ENCODE measurements at places on chromosomes 7 and 10.
A peak's percentile ranks its signal among the peaks of the same experiment; 100 is the strongest.

DNA sequence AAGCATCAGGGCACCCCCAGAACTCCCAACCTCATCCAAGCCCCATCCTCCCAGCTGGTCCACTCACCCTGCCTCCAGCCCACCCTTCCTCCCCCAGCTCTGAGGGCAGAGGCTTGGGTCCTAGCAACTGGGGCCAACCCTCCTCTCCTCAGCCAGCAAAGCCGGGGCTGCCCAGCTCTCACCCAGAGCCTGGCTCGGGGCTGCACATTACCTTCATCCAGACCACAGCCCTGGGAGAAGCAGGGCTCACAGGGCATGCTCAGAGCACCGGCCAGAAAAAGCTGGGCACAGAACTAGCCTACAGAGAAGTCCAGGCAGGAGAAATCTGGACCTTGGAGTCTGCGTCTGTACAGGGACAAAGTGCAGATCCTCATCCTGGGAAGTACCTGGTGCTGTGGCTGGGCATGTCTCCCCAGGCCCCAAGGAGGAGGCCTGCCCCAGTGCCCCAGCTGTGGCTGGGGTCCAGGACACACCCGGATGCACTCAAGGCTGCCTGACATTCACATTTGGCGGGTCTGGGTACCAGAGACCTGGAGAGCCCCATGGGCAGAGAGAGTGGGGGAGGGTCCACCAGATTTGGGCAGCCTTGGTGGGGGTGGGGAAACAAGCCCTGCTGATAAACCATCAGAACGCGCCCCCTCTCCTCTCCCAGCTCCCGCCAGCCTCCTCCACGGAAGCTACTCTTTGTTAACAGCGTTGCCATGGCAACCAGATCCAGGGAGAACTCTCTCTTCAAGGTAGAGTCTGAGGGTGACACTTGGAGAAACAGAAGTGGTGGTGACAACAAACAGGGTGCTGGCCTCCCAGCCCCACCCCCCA is 5.1 kb downstream of the RASGEF1A start:
- DNase-seq = peak; percentile 21

DNA sequence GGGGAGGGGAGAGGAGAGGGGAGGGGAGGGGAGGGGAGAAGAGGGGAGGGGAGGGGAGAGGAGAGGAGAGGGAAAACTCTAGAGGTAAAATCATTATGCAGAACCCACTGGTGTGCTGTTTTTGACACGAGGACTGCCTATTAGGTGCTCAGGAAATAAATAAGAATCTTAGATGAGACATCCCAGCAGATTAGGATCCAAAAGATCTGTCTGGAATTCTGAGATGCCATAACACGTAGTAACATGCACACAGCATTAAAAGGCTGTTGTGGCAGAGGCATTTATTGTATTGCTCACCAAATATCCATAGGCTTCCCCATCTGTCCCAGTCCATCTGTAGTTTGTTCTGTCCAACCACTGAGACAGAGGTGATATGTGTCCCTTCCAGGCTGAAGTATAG is 40.8 kb upstream of the KMT2E start:
- DNase-seq = no peak

DNA sequence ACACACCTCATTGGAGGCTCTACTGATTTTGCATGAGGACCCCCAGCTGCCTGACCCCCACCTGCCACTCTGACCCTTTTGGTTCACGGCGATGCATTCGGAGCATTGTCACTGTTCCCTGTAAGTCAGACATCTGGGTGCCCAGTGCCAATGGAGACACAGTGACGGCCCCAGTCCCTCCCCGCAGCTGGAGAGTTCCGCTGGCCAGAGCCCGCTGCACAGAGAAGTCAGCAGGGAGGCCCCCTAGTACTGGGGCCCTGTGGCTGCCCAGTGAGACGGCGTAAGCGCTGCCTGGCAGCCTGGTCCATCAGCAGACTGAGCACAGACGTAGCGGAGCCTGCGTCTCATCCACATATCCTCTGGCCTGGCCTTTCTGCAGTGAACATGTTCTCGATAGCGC is 77.5 kb downstream of the NKX6-2 start:
- no peak for DNase-seq

GRCh38 chr10:5517546-5517945 is 7.2 kb upstream of the CALML3 start:
- no peak for DNase-seq

DNA sequence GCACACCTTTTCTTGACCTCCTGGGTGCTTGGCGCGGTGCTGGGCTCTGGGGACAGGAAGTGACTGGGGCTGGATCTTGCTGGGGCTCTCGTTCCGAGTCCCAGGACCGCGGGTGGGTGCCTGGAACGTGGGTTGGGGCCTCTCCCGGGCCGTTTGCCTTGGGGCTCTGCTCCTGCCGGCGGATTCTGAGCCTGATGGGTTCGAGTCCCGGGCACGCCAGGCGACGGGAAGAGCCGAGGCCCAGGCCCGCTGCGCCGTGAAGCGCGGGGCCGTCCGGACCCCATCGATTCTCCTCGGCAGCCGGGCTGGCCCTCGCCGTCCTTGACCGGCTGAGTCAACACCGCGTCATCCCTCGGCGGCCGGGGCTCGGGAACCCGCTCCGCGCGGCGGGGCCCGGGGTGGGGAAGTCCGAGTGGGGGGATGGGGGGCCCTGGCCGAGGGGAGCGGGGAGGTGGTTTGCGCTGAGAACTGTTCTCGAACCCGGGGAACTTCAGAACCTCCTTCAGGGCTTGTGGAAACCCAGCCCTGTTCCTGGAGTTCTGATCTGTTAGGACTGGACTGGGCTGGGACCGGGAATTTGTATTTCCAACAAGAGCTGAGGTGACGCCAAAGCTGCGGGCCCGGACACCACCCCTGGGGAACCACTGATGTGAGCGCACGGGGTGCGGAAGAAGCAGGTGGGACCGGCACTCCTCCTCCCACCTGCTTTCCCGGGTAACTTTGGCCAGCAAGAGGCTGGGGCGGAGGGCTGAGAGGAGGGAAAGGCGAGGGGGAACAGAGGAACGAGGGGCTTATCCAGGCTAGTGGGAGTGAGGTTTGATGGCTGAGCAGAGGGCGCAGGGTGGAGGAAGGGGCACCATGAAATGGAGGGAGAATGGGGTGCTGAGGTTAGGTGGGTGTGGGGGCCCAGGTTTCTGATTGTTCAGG is 6.2 kb downstream of the HHEX start:
- DNase-seq = peak; percentile 42

GRCh38 chr10:792083-792791 is 102.8 kb upstream of the DIP2C start:
- DNase-seq = no peak

- DNase-seq = no peak
Measured at GRCh38 chr7:94042381-94042780, 38.2 kb upstream of the BET1 start.

DNA sequence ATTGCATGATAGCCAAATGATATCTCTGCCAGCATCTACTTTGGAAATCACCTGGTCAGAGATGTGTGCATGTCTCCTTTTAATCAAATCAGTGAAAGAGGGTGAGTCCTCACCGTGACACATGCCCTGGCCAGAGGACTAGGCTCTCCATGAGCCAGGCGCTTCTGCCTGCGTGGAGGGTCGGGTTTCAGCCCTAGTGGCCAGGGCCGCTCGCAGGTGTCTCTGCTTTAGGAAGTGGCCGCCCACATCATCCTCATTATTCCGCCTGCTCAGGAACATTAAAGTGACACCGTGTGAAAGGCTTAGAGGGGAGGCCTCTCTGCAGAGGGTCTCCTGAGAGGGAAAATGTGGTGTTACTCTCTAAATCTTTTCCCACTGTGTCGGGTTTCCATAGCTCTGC is 173.6 kb upstream of the PRKCQ start:
- no peak for DNase-seq

- DNase-seq = no peak
Measured at GRCh38 chr7:128938544-128939074, 882 bp downstream of the IRF5 start.

DNA sequence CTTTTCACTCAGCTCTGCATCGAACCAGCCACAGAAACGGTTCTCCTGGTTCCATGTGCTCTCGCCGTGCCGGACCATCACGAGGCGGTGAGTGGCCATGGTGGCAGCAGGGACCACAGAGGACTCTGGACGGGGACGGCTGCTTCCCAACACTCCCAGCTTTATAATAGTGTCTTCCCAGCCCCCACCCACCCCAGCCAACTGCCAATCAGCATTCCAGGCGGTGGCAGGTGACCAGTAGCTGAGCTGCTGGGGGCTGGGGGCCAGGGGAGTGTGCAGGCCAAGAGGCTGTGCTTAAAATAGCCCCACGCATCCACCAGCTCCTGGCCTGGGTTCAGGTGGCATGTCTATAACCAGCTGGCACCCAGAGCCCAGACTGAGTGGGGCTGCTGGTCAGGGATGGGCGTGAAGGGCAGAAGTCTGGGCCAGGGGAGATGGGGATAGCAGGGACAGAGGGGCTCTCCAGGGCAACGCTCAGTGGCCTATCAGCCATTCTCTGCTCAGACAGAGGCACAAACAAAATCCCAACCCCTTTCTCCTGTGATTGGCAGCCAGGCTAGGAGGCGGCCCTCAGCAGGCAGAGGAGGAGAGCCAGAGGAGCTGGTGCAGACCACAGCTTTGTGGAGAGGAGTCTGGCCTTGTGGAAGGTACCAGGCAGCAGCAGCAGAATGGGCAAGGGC is at the start of gene PGAM2:
TSS of gene PGAM2 (minus strand) at position 137 of the 680 bp plus-strand sequence. CDS start at position 99, 38 bp downstream.
- DNase-seq = no peak

All from urothelium cell line (cell line).